ENCODE measurements at places on chromosomes 4 and X.

GRCh38 chrX:10022580-10023245, 55.6 kb downstream of the CLDN34 start:
- DNase-seq = no peak

- no peak for DNase-seq
Observed at GRCh38 chr4:77731656-77732055, 87.5 kb downstream of the CNOT6L start.

DNA sequence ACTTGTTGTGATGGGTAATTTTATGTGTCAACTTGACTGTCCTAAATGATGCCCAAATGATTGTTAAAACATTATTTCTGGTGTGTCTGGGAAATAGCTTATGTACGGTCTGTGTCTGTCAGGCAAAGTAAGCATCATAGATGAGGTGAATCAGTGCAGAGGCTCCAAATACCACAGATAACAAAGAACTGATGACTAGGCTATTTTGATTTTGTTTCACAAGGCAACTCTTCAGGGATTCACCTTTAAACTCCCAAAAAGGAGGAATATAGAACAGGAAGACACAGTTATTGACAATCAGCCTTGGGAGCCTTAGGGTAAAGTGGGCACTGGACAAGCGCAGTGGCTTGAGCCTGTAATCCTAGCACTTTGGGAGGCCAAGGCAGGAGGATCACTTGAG, 290.7 kb downstream of the PCDH10 start:
- DNase-seq = no peak

GRCh38 chr4:25029479-25030276, 1.1 kb downstream of the LGI2 start:
- DNase-seq = no peak

DNA sequence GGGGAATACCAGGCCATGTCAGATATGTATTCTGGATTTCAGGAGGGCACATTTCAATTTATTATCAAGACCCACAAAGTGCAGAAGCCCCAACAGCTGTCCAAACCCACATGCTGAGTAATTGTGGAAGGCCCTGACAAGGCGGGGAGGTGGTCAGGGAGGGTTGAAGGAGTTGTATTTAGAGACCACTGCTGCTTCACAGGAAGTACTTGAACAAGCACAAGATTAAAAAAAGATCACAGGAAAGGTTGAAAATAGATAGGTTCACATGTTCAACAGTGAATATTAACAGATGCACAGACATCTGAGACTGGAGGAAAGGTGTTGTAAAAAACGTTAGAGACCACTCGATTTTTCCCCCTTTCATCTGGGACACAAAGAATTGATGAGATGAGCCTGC, 17.9 kb downstream of the ATP8A1 start:
- no peak for DNase-seq

DNA sequence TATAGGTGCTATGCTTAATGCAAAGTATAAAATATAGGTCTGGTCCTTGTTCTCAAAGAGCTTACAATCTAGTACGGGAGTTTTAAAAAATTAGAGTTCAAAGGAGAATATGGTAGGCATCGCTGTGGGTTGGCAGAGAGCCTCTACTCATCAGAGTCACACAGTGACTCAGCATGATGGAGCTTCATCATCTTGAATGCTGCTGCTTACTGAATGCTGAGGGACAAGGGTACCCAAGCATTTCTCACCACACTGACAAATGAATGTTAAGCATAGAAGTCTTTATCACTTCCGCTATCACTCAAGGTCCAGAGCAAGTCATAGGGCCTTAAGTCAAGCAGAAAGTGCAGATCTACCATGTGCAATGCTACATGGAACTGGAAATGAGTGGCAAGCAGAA, 268.6 kb upstream of the IGFBP7 start:
- no peak for DNase-seq

GRCh38 chrX:73562458-73562857, 539 bp upstream of the CHIC1 start:
- DNase-seq = no peak

Measured in cerebellar cortex (tissue), 1 donor.